NCI-H1436 (cell line): ENCODE measurements at places on chromosomes 11 and 22.

DNA sequence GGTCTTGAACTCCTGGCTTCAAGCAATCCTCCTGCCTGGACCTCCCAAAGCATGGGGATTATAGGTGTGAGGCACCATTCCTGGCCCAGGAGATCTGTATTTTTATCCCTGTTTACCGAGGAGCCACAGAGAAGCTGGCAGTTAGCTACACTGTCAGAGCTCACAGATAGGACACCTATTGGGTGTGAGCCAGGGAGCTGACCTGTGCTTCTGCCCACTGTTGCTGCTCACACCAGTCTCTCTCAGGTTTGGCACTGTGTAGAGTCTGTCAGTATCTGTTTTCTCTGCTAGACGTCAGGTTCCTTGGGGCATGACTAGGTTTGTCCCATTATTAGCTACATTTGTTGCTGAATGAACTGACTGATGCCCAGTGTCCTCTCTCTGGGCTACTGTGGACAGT lies 17.5 kb downstream of the PPP6R2 start:
- no peak for DNase-seq

- DNase-seq: no peak
Observed at GRCh38 chr11:64523456-64524157, 67.4 kb upstream of the SLC22A12 start.

DNA sequence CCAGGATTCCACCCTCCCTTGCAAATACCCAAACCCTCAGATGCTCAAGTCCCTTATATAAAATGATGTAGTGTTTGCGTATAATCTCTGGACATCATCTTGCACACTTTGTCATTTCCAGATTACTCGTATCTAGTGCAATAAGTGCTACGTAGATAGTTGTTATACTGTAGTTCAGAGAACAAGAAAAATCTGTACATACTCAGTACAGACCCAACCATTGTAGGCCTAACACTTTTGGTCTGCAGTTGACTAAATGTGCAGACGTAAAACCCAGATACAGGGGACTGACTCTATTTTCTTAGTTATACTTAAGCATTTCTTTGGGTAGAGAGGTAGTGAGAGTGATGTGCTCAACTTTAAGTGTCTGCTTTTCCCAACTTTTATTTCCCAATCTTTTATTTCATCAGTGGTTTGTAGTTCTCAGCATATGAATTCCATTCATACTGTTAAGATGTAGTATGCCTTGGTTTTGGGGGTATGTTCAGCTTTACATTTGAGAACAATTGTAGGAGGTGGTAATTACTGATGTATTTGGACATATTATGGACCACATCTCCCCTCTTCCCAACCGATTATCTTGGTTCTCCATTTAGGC lies 43.9 kb downstream of the DDX6 start:
- DNase-seq: no peak

GRCh38 chr22:41565403-41566054 lies 4.7 kb downstream of the CSDC2 start:
- no peak for DNase-seq

- DNase-seq: no peak
Observed at GRCh38 chr11:113065330-113065729, 104.1 kb downstream of the NCAM1 start.

GRCh38 chr22:50136581-50137015 lies 33.9 kb upstream of the PANX2 start:
- no peak for DNase-seq

DNA sequence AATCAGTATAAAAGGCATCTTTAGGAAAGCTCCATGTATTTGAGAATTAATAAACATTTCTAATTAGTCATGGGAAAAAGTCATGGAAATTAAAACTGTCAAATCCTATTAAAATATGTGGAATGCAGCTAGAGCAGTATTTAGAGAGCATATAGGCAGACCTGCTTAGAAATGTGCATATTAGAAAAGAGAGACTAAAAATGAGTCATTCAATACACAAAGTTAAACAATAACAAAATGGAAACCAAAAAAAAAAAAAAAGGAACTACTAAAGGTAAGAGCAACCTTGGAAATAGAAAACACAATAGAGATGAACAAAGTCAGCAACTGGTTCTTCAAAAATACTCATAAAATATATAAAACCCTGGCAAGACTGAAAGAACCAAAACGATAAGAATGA lies 59.7 kb upstream of the RASSF10 start:
- DNase-seq: no peak

- DNase-seq: no peak
Observed at GRCh38 chr11:67309166-67309565, 5.8 kb downstream of the SSH3 start.

GRCh38 chr11:441418-442274 lies at the start of gene ANO9:
Gene ANO9, minus strand, starts transcription at chr11:442011. Its CDS starts 85 bp downstream, at chr11:441926.
- peak; percentile 59 for DNase-seq

GRCh38 chr11:130602641-130603334 lies 154.3 kb downstream of the ADAMTS15 start:
- no peak for DNase-seq

GRCh38 chr22:44540756-44541670 lies 43.0 kb upstream of the RTL6 start:
- no peak for DNase-seq

DNA sequence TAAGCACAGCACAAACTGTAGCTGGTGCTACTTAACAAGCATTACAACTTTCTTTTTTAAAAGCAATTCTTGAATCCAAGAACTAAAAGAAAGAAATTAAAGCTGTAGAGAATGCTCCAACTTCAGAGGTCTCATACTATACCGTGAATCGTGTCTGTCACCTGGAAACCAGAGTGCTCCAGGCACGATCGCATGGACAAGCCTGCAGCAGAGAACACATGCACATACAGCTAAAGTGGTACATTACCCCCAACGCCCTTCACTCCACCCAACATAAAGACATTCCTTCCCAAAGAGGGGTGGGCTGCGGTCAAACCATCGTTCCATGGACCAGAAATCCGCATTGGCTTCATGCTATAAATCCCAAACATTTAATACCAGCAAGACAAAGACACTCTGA lies 31.5 kb downstream of the CHKA start:
- no peak for DNase-seq

GRCh38 chr22:44538051-44538450 lies 40.0 kb upstream of the RTL6 start:
- no peak for DNase-seq

- DNase-seq: no peak
Observed at GRCh38 chr11:116835042-116835772, 2.2 kb downstream of the APOA1 start.

- DNase-seq: no peak
Observed at GRCh38 chr11:72662036-72662435, 12.2 kb downstream of the PDE2A start.

DNA sequence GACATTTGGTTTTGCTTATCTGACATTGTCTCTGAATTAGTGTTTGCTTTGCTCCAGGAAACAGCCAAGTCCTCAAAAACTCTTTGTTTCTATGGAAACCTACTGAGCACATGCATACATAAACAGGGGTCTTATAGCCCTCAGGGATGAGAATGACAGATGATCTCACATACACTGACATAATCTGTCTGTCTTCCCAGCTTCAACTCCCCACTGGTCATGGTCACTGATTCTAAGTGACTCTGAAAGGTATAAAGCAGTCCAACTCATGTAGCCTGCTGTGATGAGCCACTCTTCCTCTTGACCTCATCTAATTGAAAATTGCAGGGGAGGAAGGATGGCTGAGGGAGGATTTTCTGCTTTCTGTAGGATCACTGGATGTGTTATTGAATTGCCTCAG lies 12.6 kb downstream of the ZNF143 start:
- no peak for DNase-seq

GRCh38 chr11:134545521-134545920 lies 133.5 kb upstream of the B3GAT1 start:
- no peak for DNase-seq

- DNase-seq: no peak
Observed at GRCh38 chr11:33263549-33263948, 6.4 kb downstream of the HIPK3 start.
